ENCODE measurements at places on chromosomes 7 and 10. TPM values are rescaled to one million over a fixed set of nuclear protein-coding genes. Genes with fewer than 3 reads are reported as not detected.

Gene GCC1
- total RNA-seq: 11.2 TPM

Gene VSTM4
- total RNA-seq: not detected

Gene BLNK
- total RNA-seq: not detected

Gene MOGAT3
- total RNA-seq: not detected

Gene WNT2
- total RNA-seq: not detected

GRCh38 chr7:22765609-22766008 lies 38.6 kb downstream of the IL6 start:
- DNase-seq: no peak

DNA sequence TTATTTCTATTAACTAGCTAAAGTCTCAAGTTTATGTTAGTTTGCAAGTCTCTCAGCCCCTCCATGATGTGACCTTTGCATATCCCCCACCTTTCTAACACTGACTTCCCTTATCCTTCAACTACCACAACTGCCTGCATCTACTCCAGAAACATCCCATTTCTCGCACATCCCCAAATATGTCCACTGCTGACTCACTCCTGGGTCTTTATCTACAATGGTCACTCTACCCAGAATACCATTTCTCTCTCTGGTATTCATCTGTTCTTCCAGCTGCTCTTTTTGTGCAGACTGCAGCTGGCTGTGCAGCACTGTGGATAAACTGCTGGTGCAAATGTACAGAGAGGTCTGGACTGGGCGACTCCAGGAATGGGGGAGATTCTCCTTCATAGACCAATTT lies 32.7 kb upstream of the PRSS1 start:
- no peak for DNase-seq

DNA sequence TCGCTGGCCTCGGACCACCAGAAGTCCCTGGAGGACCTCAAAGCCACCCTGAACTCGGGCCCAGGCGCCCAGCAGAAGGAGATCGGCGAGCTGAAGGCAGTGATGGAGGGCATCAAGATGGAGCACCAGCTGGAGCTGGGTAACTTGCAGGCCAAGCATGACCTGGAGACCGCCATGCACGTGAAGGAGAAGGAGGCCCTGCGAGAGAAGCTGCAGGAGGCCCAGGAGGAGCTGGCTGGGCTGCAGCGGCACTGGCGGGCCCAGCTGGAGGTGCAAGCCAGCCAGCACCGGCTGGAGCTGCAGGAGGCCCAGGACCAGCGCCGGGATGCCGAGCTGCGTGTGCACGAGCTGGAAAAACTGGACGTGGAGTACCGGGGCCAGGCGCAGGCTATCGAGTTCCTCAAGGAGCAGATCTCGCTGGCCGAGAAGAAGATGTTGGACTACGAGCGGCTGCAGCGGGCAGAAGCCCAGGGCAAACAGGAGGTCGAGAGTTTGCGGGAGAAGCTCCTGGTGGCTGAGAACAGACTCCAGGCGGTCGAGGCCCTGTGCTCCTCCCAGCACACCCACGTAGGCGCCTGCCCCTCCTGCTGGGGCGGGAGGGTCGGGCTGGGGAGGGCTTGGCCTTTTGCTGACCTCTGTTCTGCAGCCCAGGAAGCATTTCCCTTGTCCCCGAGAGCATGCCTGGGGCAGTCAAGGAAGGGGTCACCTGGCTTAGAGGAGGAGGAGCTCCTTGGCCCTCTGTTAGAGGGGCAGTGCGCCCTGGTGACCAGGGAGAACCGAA lies 77.3 kb upstream of the GTF2IRD1 start:
- DNase-seq: no peak

DNA sequence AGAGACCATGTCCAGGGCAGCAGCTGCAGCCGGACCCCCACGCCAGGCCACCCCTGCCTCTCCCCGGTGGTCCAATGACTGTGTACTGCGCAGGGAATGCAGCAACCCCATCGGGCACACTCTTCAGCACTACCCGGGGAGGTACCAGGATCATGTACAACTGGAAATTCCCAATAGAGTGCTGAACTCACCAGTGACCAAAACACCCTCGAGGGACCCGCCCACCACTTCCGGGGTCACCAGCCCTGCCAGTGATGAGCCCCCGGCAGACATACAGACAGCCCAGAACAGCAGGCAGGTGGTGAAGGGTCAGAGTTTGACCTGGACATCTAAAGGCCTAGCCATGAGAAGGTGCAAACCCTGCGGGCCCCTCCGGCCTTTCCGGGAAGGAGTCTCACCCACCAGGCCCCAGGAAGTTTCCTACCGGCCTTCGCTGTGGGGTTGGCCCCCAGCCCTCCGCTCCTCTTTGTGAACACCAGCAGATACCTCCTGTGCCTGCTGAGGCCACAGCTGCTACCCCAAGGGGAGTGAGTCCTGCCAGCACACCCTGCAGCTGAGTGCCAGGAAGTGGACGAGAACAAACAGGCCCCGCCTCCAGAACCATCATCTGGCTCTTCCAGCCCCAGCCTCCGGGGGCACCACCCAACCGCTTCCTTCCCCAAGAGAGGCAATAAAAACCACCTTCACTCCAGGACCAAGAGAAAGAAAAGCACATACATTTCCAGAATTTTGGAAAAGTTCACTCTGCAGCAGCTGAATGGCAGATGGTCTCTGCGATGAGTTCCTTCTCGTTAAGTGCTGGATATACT lies 5.0 kb upstream of the ANKRD61 start:
- peak; percentile 55 for DNase-seq

DNA sequence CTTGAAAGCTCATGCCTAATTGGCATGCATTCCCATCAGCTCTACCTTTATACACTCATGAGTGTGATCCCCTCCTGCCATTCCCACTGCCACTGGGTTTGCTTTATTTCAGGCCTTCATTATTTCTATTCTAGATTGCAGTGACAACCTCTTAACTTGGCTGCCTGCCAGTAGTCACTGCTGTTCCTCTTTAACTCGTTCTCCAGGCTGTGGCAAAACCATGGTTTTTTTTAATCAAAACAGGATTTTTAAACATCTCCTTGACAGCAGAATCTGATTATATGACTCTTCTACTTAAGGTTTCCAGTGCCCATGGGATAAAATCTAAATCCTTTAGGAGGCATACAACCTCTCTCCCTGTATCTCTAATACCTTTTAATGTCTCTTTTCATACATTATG lies 223.7 kb upstream of the PCDH15 start:
- no peak for DNase-seq

DNA sequence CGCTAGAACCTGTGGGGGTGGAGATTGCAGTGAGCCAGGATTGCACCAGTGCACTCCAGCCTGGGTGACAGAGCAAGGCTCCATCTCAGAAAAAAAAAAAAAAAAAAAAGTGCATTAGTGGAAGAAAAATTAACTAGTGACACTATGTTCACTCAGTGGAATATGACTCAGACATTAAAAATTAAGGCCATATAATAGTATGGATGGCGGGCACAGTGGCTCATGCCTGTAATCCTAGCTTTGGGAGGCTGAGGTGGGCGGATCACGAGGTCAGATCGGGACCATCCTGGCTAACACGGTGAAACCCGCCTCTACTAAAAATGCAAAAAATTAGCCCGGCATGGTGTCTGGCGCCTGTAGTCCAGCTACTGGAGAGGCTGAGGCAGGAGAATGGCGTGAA lies 3.4 kb downstream of the PHYH start:
- DNase-seq: no peak

- DNase-seq: no peak
These were observed 9.0 kb upstream of the ARMS2 start for GRCh38 chr10:122445469-122445868.

GRCh38 chr7:31857172-31857571 lies 170.2 kb downstream of the PPP1R17 start:
- DNase-seq: no peak

- no peak for DNase-seq
These were observed 15.6 kb downstream of the ABCC2 start for GRCh38 chr10:99798031-99798430.

GRCh38 chr7:158028971-158029370 lies 558.7 kb downstream of the PTPRN2 start:
- DNase-seq: no peak

DNA sequence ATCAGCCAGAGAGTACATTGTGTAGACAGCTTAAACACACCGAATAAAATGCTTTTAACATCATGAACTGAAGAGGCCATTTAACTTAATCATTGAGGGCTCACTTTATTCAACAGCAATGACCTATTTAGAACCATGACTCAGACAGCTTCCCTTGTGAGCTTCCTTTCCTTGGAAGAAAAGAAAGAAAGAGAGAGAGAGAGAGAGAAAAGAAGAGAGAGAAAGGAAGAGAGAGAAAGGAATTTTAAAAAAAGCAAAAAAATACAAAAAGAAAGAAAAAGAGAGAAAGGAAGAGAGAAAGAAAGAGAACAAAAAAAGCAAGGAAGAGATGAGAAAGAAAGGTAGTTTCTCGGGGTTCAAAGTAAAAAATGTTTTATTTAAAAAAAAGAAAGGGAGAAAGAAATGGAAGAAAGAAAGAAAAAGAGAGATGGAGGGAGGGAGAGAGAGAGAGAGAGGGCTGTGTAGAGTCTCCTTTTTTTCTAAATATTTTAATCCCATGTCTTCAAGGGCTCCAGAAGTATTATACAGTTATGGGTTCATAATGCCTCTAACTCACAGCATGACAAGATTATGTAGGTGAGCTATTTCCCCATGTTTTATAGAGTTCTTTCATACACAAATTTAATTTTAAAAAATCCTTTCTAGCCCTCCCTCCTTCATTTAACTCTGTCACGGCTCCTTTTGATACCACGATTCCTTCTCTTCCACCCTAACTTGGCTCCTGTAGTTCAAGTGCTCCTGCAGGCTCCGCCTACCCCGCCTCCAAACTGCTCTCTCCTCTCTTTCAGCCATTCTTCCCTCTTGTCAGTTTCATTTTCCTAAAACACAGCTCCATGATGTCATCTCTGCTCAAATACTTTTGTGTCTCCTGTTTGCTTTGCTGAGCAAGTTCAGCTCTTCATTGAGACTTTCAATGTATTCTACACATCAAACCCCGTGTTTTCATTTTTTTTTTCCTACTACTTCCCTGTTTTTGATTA lies 85.5 kb downstream of the PRTFDC1 start:
- peak; percentile 57 for DNase-seq

GRCh38 chr10:79105818-79106217 lies 37.1 kb downstream of the ZMIZ1 start:
- DNase-seq: no peak

DNA sequence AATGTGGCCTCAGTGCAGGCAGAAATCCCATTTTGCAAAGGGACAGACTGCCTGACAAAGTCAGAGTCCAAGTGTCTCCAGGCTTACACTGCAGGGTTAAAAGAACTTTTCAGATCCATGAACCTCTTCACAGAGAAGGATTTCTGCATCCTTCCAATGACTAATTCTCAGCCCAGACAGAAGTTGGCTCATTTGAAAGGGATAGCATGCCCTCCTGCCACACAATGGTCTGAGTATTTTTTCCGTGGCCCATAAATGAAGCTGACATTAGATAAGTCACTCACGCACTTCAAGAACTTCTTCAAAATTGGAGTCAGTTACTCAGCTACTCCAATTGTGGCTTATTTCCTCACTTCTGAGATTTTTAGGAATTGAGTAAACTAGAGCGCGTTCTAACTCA lies 170.2 kb downstream of the PLXNA4 start:
- DNase-seq: no peak

Measured in PC-3 (cell line).